ENCODE measurements at places on chromosomes 16 and 17.
A peak's percentile ranks its signal among the peaks of the same experiment; 100 is the strongest.

DNA sequence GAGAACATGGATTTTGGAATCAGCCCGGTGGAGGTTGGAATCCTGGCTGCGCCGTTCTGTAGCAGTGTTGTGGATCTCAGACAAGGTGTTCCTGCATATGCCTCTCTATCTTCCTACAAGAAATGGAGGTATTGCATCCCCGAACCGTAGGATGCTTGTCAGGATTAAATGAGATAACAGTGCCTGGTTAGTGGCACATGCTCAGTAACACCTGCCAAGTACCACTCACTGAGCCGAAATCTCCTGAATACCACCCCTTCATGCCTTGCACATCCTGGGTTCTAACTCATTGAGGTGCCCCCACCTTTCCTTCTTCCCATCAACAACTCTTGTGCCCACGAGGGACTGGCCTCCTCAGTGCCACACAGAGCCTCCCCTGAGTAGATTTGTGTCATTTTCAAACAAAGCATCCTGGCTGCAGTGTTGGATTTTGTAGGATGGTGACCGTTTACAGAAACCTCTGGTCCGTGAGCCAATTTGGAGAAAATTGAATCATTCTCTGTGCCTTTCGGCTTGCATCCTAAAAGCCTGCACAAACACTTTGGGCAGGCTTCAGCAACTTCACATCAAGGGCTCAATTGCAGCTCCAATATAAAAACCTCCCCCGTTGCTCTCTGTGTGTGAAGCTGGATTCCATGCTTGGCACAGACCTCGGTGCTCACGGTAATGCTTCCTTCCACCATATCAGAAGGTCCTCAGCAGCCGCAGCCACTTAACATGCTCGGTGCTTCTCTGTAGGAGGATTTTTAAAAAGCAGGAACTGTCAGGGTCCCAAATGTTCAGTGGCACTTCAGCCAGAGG, 84.2 kb downstream of the WWOX start:
- no peak for DNase-seq

GRCh38 chr17:74274709-74275340, 791 bp downstream of the DNAI2 start:
- no peak for DNase-seq

DNA sequence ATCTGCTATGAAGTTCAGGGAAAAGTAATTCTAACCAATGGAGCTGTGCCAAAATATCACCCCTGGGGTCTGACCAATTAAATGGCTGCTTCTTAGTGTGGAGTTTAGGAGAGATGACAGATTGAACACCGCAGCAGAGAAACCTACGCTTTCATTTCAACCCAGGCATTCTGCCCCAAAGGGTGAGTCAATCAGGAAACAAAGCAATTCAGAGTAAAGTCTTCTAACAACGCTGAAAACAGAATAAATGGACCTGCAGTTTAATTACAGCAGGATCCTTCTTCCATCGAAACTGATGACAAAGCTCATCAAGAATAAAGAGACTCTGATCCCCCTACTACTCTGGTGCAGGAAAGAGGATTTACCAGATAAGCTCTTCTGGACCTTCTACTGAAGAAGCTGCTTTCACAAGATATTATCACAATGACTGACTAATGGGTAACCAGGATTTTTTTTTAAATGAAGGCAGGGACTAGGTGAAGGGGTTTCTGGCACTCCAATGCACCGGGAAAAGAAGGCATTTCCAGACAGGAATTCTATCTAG, 16.7 kb downstream of the RFFL start:
- no peak for DNase-seq

- no peak for DNase-seq
Measured at GRCh38 chr16:19168371-19169081, 486 bp downstream of the SYT17 start.

DNA sequence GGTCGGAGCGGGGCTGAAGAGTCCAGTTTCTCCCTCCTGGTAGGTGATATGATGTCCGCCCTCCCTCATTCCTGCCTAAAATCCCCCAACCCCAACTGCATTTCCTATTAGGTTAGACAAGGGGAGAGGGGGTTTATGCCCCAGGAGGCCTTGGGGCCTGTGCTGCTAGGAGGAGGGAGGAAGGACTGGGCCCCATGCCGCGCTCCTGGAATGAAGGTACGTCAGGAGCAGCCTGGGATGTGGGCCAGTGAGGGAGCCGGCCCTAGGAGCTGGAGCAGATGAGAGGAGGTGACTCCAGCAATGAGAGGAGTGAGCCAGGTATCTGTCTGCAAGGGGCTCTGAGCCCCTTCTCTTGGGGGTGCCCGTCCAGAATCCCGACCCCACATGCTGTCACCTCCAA, 46.9 kb upstream of the CDC42EP4 start:
- no peak for DNase-seq

- no peak for DNase-seq
Measured at GRCh38 chr17:61816538-61816937, 46.8 kb downstream of the BRIP1 start.

DNA sequence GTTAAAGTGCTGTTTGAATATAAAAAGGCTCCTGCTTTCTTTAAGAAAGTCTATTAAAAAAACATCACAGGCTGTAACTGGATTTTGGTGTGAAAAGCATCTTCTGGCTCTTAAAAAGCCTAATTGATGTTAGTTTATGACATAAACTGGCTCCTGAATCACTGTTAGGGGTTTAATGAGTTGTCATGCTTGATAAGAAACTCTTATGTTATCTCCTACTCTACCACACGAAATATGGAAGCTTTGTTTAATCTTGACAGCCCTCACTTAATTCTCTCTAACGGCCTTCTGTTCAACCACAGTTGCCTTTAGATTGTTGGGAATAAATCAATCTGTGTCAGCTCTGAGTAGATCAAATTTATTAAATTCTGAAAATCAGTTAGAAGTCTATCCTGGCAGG, 51.5 kb downstream of the CPPED1 start:
- no peak for DNase-seq

DNA sequence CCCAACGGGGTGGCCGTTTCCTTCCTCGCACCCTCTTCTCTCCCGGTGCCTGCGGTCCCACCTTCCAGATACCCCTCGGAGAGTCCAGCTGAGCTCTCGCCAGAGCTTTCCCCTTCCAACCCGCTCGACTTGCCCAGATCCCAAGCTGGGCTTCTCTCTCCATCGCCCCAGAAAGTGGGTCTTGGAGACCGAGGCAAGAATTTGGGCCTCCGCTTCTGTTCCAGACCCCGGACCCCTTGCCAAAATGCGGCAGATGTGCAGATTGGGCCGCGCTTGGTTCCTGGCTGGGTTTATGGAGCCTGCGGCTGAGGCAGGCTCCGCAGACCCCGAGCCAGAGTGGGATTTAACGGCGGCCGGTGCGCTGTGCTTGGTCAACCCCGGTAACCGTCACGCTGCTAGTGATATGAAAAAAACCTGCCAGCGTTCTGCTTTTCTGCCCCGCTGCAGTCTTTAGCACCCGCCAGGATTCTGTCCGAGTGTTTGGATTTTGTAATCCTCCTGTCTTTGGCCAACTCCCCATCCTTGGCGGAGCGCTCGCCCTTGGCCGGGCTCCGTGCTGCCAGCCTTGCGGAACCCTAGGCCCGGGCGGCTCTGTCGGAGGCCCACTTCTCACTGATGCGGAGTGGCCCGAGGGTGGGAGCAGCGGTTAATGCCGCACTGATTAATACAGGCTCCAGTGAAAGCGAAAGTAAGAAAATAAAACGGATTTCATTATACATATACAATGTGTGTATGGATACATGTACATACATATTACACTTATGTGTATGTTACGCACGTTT, 754 bp upstream of the SLFN11 start:
- no peak for DNase-seq

- no peak for DNase-seq
Measured at GRCh38 chr17:50462446-50462845, 6.2 kb downstream of the CHAD start.

DNA sequence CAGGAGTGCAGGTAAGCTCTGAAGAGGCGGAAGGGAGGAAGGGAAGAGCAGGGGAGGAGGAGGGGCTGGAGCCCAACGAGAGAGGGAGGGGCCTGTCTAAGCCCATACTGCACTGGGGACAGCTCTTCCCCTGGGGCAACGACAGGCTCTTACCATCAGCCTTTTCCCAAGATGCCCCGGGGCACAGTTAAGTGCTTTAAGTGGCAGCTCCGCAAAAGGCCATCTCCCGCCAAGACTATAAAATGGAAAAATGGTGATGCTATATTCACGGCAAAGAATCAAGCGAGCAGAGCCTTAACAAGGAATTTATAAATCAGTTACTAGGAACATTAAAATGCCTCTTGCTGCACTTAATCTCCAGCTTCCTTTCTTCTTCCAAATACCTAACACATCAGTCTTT, 110.2 kb upstream of the NLRP1 start:
- DNase-seq = no peak

DNA sequence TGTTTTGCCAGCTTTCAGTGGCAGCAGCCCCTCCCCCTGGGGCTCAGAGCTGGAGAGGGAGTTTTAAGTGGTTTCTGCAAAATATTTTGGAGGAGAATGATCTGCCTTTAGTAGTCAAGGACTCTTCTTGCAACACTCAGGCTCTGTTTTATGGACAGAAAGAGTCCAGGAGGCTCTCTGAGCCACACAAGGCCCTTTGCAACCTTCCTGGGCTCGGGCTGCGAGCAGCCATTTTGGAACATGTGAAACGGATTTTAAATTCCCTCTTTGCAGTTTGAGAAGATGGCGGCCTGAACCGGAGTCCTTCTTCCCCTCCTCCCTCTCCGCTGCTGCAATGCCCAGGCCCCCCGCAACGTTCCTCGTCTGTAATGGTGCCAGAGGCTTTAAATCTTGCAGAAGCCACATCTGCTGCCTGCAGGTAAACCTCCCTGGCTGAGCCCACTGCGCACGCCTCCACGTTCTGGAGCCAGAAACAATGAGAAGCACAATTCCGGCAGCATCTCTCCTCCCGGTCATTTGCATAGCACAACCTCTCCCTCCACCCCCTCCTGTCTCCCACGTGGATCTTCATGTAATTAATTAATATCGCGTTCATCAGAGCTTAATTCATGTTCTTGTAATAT, 386.1 kb downstream of the SEC14L1 start:
- DNase-seq = no peak

GRCh38 chr17:38604479-38605403, 1.0 kb downstream of the SRCIN1 start:
- DNase-seq = no peak

- DNase-seq = no peak
Measured at GRCh38 chr17:58918884-58919283, 163.2 kb downstream of the PPM1E start.

DNA sequence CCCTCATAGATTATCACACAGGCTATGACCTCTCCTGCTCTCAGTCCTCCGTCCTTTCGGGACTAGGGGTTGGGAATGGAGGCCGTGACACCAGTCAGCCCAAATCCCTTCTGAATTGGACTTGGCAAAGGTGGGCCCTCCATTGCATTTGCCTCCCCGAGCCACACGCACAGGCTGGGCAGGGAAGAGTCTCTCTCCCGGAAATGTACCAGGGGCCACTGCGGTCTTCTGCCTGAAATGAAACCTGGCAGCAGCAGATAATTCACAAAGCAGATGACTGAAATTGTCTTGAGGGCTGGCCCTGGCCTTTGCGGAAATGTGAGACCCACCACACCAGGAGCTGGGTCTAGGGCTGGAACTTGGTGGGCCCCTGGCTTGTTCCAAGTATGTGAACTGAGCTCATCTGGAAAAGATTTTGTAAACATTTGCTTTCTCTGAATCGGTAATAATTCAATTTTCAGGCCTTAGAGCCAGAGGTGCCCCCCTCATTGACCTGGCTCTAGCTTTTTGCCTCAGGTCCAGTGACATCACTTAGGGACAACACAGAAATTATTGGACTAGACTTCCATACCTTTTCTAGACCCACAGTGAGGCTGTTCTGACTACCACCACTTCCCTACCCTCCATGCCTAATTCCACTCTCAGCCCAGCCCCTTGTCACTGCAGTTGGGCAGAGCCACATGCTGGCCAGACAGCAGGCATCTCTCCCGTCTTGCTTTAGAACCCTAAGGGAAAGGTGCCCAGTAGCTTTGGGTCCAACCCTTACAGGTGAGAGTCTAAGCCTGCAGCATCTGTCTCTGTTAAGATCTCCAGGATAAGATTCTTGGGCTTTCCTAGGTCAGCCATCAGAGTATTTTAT, 75.2 kb downstream of the CCDC182 start:
- no peak for DNase-seq

DNA sequence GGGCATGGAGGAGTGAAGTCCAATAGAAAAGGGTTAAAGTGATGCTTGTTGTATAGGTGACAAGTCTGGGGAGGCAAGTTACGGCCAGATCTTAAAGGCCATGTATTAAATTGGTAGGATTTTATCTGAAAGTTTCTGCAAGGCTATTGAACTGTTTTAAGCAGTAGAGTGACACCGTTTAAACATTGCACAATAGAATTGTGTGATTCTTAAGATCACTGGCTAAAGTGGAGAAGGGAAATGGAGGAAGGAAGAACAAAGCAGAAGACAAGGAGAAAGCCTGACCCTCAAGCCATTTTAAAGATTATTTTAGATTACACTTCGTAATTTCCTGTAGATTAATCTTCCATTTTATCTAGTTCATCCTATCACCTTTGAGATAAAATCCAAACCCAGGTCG, 5.6 kb upstream of the MPHOSPH6 start:
- no peak for DNase-seq

GRCh38 chr16:56828647-56829046, 36.4 kb upstream of the SLC12A3 start:
- no peak for DNase-seq

DNA sequence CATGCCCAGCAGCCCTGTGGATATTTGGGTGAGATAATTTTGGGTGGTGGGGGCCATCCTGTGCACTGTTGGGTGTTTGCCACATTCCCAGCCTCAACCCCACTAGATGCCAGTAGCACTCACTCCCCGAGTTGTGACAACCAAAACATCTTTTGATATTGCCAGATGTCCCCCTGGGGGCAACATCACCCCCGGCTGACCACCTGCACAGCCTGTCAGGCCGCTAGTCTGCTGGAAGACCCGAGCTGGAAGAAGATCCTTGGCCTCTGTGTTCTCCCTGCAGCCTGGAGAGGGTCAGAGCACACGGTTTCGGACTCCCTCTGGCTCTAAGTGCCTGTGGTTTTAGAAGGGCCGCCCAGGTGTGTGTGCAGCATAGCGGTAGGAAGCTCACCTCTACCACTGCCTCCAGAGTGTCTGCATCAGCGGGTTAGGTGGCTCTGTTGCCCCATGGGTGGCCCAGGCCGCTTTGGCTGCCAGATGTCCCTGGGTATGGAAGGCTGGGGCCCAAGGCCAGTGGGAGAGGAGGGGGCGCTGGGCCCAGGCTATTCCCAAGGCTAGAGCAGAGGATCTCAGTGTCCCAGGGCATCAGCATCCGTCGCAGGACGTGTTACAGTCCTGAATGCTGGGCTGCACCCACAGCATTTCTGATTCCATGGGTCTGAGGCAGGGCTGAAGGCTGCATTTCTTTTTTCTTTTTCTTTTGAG, 195.8 kb upstream of the GSE1 start:
- DNase-seq = no peak

GRCh38 chr17:82939621-82940135, 99.9 kb upstream of the ZNF750 start:
- no peak for DNase-seq

- peak; percentile 69 for DNase-seq
Measured at GRCh38 chr17:82217530-82218204, 5.0 kb upstream of the CCDC57 start.

- DNase-seq = no peak
Measured at GRCh38 chr17:15220785-15221184, 44.3 kb downstream of the PMP22 start.

Data from AG04450 (cell line).